ENCODE measurements at places on chromosomes 16 and 17.

GRCh38 chr16:1707193-1707790 lies 1.3 kb downstream of the MAPK8IP3 start:
- DNase-seq = no peak

- no peak for DNase-seq
Measured at GRCh38 chr17:74972107-74972972, at the start of gene HID1. TSS of gene HID1 (minus strand) at chr17:74972759. CDS start at chr17:74972656, 103 bp downstream.

DNA sequence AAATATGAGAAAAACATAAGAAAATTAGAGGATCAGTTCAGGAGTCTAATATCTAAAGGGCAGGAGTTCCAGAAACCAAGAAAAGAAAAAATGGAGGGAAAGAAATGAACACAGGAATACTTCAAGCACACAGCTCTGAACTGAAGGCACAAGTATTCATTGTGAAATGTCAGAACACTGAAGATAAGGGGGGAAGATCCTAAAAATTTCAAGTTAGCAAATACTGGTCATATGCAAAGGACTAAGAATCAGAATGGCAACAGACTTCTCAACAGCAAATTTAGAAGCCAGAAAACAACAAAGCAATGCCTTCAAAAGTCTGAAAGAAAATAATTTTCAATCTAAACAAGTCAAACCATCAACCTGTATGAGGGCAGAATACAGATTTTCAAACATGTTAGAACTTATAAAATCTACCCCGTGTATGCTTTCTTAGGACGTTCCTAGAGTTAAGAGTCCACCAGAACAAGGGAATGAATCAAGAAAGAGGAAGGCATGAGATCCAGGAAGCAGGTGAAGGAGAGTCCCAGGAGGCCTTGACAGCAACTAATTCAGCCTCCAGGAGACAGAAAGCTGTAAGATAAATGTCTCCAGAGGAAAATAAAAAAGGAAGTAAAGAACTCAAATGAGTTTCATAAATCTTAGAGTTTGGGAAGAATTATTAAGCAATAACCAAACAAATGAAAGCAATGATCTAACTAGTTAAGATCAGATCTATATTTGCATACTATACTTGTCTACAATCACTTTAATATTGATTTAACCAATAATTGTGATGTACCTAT lies 2.8 kb downstream of the BRD7 start:
- no peak for DNase-seq

DNA sequence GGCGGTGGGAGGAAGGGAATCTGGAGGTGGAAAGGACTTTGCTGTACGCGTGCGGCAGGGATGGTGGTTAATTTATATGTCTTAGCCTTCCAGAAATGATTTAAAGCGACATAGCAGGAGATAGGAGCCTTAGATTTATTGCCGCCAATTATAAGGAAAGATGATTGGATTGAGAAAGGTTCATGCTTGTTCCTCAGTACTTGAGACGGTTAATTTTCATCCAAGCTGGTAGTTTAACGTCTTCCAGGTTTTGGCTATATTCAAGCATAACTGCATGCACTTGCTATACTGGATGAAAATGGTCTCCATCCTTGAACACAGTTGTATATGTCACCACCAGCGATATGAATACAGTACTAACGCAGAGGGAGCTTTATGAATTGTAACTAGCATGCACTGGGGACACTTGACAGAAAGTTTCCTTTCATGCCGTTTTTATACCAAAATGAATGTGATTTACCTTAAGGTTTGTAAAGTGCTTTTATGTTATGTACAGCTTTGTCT lies 610 bp upstream of the PEX12 start:
- no peak for DNase-seq

DNA sequence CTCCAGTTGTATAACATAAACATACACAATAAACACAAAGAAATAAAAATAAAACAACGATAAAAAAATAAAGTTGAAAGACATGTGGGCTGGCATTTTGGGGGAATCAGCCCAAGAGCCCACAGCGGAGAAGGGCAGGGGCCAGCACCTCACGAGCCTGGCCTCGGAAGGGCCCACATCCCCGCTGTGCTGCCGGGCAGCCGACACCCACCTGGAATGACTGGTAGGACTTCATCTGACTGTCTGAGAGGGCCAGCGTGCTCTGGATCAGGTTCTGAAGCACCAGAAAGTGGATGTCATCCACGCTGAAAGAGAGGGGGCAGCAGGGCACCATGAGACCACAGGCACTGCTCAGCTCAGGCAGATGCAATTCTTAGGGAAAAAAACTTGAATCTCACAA lies 73.5 kb downstream of the GTF3C1 start:
- DNase-seq = no peak

DNA sequence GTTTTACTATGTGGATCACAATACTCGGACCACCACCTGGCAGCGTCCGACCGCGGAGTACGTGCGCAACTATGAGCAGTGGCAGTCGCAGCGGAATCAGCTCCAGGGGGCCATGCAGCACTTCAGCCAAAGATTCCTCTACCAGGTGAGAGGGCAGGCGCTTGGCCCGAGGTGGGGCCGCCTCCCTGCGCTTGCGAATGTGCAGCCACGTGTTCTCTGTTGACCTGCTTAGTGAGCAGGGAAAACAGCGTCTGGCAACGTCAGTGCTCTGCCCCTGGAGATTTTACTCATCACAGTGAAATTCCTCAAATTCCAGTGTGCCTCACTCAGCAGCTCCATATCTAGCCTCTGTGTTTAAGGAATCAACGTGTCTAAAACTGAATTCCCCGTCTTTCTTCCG lies 33.4 kb upstream of the CLEC18A start:
- DNase-seq = no peak

GRCh38 chr16:67405336-67405735 lies 10.9 kb downstream of the ZDHHC1 start:
- no peak for DNase-seq

- no peak for DNase-seq
Measured at GRCh38 chr17:58944166-58944565, 162.5 kb downstream of the TRIM37 start.

DNA sequence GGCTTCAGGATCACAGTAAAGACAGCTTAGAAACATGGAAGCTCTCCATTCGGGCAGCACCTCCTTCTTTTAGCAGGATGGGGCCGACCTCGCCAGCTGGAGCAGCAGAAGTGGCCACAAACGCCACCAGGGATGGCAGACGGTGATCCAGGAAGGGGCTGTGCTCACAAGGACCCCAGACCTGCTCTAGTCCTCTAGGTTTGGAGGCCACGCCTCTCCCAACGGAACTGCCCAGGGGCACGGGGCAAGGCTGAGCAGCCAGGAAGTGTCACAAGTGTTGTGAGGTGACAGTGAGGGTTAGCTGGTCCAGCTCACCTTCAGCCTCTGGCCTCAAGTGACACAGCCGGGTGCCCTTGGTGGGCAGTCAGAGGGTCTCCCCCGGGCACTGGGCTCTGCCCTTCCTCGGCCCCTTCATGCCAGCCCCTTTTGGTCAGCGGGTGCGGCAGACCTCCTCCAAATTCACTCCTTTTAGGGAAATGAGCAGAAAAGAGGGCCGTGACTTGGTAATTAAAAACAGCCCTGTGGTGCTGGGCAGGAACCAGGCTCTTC lies 20.4 kb downstream of the CEP295NL start:
- no peak for DNase-seq

- no peak for DNase-seq
Measured at GRCh38 chr16:17245776-17246175, 225.0 kb downstream of the XYLT1 start.

DNA sequence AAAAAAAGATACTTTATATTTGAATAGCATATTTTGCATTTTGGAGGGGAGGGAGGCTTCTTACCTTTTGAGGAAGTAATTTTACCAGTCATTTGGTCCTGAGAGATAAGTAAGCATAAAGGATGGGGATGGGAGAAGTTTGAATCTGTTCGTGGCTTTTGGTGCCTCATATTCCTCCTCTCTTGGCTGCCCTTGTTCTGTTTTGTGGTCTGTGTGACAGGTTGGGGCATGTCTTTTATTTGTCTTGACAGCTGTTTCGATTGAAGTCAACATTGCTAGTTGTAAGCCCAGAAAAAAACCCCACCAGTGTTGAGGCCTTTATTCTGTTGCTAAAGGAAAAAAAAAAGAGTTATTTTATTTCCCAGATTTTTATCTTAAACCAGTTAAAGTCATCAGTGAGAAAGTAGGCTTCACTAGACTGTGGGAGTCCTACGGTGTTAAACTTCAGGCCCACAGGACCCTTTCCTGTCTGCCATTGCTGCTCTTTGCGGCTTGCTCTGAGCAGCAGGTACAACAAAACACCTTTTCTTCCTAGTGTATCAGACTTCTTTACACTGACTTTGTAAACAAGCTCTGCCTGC lies 11.4 kb downstream of the SLC7A6 start:
- DNase-seq = no peak

DNA sequence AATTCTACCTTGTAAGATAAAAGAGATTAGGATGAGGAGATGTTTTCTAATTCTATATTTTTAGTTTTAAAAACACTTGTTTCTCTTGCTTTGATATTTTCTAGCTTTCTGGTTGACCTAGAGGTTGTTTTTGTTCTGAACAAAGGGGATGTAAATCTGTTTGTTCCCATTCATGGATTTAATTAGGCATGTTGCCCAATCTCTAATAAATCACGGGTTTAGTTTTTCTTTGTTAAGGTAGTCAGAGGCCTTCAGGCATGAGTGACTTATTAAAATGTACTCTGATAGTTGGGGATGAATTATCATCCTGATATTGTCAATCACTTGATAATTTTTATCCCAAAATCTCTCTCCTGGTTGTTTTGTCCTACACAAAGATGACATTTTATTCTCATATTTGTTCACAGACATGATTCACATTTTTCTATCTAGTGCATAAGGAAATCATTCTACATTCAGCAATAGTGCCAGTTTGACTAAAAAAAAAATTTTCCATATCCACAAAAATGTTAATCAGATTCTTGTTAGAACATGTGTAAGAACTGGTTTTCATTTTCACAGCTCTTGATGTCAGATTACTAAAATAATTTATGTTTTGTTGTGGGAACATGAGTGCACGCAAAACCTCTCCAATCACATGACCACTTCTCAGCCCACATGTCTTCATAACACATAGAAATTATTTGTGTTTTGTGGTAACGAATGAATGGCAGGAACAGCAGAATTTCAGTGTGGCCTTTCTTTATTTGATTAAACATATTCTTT lies 95.7 kb upstream of the AKTIP start:
- DNase-seq = no peak

DNA sequence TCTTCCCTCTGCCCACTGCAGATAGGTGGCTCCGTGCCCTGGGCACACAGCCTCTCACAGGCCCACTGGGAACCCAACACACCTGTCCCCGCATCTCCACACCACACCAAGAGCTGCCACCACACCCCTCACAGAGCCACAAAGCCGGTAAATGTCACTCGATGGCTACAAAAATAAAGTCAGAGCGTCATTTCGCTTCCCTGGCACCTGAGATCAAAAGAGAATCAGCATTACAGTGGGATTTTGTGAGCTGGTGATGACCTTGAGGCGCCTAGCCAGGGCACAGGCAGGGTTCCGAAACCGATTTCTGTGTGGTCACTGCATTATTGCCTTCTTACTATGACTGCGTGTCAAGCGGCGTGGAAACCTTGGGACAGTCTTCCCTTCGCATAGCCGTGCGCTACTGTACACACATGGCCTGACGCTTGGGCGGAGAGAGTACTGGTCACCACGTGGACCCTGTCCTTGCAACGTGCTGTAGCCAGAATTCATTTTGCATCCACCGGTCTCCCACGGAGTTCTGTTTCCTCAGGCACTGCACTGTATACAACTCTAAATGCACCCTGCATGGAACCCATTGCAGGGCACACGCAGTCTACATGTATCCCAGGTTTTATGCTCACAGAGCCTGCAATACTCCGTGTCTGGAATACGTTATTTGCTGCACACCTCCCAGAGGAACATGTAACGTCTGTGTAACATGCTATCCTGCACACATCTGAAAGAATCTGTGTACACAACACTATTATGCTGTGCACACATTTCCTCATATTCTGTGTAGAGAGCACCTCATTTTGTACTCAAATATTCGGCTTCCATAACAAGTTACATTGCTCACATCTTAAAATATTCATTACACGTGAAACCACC lies 5.8 kb upstream of the FOXF1 start:
- no peak for DNase-seq

DNA sequence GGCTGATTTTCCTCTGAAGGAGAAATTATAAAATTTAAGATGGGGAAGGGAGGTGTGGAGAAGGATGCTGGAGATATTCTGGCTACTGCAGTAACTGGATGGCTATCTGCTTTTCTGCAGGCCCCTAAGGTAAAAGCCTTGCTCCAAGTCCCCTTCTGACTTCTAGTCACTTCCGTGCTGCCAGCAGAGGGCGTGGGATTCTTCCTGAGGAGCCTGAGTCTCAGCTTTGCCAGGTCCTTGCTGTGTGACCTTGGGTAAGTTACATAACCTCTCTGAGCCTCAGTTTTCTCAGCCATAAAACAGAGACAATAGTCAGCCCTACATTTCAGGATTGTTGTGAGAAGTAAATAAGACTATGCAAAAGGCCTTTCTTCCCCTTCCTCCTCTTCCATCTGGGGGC lies 24.3 kb upstream of the TMEM220 start:
- DNase-seq = no peak

DNA sequence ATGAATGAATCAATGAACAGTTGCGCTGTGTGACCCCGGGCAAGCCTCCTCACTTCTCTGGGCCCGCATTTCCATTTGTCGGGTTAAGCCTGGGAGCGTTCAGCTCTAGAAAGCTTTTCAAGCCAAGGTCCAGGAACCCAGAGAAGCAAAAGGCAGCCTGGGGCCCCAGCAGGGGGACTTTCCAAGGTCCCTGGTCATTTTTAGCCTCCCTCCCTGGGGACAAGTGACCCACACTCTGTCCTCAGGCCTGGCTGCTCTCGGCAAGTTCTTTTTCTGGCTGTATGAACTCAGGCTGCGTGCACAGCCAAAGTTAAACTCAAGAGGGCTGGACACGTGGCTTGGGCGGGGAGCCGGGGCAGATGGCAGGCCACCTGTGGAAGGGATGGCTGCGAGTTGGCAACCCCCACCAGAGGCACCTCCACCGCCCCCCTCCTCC lies 41.4 kb upstream of the CIBAR2 start:
- DNase-seq = no peak

- DNase-seq = no peak
Measured at GRCh38 chr17:53168413-53168812, 654.3 kb upstream of the KIF2B start.

DNA sequence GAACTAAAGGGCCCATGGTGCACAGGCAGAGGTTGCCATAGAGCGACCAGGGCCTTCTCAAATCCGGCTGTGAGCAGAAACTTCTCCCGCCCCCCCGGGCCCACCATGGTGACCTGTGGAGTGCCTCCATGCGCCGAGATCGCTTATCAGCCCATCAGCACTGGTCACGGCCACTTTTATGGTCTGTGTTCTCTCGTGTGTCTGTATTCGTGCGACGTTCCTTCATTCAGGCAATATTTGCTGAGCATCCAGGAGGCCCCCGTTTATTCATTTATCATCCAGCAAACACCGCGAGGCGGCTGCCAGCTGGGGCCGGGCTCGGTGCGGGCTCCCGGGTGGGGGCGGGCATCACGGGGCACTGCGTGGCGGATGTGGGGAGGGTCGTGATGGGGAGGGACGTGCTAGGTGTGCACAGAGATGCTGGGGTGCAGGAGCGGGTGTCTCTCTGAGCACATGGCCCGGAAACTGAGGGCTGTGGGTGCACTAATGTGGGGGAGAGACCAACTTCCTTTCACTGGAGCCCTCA lies 88.0 kb upstream of the CBX4 start:
- no peak for DNase-seq

- DNase-seq = no peak
Measured at GRCh38 chr17:77264617-77265230, 124.0 kb downstream of the SEC14L1 start.
